Stimulated activated CD4-positive, alpha-beta T cell treated with anti-CD3 and anti-CD28 coated beads, Interleukin-12 subunit alpha, Interleukin-12 subunit beta, amount 100 ng/mL, for 24 hours (primary cell): ENCODE measurements at places on chromosomes 2 and 18.

DNA sequence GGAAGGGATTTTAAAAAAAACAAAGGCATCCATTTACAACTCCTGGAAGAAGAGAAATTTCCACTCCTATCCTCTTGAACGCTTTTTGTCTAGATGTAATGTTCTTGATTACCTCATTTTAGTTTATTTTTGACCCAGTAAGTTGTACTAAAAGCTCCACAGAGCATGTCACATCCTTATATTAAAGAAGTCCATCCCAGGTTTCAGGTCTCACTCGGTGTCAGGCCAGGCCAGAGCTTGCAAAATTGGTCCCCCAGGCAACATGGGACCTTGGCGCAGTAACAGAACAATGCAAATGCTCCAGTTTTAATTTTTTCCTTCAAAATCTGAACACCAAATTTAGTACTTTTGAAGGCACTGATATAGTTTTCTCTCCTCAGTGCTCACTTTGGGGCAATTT lies 218.4 kb upstream of the REV1 start:
- no peak for DNase-seq

DNA sequence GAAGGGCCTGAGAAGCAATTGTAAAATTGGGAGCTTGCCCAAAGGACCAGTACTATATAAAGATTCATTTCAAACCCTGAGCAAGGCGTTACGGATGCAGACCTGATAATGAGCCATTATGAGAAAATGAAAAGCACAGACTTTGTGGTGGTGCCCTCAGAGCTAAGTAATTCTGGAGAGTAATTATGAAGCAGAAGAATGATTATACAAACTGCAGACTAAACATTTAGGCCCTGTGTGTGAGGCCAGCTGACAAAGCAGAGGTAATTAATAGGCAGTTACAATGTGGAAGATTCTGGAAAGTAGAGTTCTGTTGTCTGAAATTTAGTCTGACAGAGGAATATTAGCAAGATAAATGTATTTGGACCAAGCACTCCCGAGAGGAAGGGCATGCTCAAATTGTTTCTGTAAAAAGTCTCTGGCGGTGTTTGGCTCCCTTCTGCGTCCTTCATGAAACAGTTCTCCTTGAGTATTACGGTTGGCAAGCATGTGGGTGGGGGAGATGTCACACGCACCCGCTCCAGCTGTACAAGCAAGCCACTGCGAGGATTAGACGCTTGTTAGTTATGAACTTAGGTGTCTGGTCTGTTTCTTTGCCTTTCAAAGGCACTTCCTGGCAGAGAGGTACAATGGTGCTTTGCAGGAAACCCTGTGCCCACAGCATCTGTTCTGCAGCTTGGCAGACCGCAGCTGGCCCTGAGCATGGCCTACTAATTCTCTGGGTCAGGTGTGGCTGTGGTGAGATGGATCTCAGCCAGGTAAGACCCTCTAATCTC lies 45.5 kb downstream of the CDC42EP3 start:
- DNase-seq, result peak; percentile 35

- no peak for DNase-seq
These were observed 929.4 kb upstream of the PIK3C3 start for GRCh38 chr18:41025666-41026065.

GRCh38 chr2:206804326-206804725 lies 38.9 kb downstream of the FASTKD2 start:
- no peak for DNase-seq

DNA sequence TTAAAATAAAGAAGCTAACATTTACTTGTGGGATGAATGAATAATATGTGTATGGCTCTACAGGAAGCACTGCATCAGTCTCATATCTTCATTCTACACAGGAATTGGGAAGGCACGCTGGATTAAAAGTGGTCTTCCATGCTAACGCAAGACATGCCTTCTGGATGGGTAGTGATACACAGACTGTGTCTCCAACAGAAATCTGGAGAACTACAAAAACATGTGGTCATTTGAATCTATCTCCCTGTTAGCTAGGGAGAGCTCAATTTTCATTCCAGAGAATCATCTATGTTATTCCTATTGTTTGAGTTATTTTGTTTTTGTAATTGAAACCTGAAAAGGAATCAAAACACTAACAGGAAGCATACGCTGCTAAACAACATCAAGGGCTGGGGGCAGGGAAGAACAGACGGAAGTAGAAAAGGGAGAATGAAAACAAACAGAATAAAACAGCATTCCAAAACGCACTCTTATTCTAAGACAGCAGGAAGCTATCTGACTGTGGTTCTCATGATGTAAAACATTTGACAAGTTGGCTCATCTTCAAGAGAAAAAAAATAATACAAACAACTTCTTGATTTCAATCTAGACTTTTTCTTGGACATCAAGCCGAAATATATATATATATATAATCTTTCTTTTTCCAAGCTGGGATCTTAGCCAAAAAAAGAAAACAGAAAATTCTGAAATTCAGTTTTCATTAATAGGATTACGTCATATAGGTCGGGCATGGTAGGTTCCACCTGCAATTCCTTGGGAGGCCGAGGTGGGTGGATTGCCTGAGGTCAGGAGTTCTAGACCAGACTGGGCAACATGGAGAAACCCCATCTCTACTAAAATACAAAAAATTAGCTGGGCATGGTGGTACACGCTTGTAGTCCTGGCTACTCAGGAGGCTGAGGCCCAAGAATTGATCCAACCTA lies 31.5 kb upstream of the ASNSD1 start:
- DNase-seq, result no peak

DNA sequence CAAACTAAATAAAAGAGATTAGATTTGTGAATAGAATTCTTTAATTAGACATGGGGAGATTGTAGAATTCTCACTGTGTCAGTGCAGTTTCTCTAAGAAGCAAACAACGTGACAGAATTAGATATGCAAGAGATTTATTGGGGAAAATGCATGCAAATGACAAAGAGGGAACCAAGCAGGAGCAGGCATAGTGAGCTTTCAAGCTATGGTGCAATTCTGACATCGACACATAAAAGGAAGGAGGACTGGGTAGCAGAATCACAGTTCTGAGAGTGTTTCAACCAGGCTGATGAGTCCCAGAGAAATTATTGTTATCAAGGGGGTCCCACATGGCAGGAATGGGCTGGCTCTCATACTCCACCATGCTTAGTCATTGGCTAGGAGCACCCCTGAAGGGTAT lies 338.4 kb downstream of the FIGN start:
- no peak for DNase-seq

DNA sequence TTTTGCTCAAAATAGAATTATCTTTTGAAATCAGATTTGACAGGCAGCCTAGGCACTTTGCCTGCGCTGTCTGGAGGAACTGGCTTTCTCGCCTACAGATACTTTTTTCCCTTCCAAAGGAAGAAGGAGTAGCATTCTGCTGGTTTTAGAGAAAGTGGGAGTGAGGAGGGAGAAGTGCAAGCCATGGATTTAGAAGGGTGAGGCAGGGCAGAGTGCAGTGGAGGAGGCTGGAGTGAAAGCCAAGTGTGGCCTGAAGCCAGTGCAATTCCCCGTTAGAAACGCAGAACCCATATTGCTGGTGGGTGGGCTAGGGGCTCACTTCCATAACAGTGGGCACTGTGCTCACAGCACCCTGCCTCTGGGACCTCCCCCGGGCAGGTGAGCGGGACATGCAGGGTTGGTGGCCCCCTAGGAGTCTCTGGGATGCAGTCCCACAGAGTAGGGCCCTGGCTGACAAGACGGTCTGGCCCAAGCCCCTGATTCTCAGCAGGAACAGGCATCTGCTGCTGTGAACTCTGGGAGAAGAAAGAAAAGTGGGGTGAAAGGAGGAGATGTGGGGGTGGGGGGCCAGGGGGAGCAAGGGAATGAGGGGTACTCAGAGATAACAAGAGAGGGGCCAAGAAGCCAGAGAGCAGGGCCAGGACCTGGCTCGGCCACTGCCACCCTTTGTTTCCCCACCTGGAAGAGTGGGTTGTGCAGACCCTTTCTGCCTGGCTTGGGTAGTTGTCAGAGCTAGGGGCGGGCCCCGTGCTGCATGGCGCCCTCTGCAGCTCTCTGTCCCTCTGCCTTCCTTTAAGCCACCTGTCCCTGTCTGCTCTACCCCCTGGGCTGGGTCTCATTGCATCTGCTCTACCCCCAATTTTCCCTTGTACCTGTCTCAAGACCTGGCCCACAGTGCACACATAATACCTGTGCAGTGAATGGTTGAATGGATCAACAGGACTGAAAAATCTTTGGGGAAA lies 273.5 kb upstream of the HS6ST1 start:
- no peak for DNase-seq

GRCh38 chr18:63382843-63383242 lies 15.8 kb upstream of the KDSR start:
- no peak for DNase-seq

DNA sequence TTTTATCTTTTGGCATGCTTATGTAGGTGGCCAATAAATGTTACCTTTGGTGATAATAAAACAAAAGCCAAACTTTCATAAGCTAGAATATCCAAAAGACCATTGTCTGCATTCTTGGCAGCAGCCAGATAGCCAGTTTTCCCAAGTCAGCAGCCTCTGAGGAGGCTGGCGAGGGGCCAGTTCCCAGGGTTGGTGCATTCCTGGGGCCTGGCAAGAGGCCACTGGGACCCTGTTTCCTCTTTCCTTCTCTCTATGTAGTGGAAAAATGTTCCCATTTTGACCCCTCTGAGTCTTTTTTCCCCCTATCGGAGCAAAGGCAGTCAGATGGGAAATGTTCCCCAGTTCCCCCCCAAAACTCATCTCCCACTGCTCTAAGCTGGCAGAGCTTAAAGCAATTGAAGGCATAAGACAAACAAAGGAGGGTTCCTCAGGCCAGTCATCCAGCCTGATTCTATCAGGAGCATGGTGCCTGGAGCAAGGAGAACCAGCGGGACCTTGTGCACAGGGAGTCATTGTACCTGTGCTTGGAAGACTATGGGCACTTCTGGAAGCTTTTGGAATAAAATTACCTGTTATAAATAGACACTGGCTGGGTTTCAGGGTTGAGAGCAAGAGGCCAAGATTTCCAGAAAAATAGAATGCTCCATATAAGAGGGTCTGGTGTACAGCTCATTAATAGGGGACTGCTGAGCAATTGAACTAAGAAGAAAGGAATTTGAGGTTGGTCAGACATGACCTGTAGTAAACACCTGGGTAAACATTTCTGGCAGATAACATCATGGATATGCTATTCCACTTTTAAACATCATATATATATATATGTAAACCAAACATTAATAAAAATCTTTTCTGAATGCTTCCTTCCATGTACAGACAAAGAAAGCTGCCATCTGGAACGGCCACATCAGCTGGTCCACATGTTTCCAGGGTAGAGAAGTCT lies 63.4 kb downstream of the NCKAP5 start:
- DNase-seq, result no peak

DNA sequence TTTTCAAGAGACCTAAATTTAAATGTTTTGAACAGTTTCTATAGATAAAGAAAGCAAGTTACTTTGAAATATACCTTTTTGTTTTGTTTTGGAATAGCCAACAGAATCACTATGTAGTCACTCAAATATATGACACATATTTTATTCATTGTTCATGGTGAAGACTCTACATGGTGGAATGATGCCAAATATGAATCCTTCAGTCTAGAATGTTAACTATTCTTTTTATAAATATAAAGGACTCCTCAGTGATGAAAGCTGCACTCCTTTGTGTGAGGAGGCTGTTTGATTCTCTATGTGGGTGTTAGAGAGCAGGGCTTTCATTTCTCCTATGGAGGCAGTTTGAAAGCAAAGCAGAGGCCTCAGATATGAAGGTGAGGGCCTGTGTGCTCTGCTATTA lies 396.4 kb upstream of the LRRTM1 start:
- no peak for DNase-seq

DNA sequence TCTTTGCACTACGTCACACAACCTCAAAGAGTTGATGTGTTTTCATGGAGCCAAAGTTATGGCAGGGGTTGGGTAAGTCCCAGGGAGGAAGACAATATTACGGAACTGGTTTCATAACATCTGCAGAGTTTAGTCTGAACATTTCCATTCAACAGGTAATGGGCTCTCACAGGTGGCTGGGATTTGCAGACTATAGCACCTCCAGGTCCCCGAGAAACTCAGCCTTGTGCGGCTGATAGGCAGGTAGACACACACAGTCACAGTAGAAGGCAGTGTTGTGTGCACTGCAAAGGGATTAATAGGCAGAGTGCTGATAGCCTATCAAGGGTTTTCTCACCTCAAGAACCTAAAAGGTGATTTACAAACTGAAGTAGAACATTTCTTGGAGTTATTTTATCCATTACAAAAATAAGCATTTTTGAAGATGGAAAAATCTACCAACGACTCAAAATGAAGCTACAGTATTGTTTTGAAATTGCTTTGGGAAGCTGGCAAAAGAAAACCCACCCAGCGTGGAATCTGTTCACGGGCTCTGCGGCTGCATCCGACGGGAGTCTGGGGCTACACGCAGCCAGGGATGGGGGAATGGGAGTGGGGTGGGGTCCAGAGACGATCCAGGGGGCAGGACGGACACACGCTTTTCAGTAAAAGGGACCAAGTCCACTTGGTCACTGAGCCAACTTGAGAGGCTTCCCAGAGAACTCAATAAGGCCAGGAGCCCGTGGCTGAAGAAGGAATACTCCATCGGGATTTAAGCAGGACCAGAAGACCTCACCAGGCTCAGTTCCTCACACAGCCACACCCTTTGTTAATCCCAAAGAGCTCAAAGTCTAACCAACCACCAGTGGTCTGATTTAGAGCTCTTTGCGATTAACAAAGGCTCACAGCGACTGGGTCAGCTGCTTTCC lies 82.9 kb downstream of the CHRNA1 start:
- no peak for DNase-seq

GRCh38 chr2:165610591-165611029 lies 141.1 kb downstream of the CSRNP3 start:
- no peak for DNase-seq

DNA sequence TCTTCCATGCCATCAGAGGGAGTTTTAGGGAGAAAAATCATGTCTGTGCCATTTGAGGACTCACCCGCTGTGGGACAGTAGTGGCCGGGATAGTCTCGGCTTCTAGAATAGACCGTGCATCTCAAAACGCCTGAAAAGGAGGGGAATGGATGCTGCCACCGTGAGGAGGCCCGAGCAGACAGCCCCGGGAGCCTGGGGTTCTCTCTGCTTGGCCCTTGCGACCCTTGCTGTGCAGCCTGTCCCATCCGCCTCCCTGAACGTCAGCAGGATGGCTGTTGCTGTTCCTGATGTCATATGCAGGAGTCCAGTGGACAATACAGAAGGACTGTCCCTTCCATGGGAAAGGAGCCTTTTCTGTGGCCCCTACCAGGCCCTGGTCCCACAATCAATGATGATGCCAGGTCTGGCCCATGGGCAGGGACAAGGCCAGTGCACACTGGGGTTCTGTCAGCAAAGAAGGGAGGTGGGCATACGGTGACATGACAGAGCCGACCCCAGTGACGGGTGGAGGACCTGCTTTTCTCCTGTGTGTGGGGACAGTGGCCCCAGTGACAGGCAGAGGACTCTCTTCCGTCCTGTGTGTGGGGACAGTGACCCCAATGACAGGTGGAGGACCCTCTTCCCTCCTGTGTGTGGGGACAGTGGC lies 58.8 kb downstream of the ACKR3 start:
- no peak for DNase-seq

DNA sequence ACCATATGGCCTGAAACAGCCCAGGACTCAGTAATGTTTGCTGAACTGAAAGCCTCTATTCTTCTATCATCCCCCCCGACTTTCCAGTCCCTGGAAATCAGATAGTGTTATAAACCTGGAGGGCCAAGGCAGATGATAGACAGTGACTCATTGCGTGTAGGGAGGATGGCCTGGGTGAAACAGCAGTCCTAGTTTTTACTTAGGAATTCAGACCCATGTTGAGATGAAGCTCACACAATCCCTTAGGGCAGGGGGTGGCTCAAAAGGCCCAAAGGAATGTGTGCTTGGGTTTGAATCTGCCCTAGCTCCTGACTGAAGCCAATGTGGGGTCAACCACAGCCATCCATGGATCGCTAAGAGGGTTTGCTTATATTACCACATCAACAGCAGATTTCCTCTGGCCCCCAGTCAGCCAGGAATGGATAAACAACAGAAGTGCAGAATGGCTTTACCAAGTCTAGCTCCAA lies 43.9 kb upstream of the STPG4 start:
- no peak for DNase-seq

GRCh38 chr18:46031741-46032140 lies 40.3 kb downstream of the PSTPIP2 start:
- DNase-seq, result no peak
